Stimulated activated CD4-positive, alpha-beta T cell treated with anti-CD3 and anti-CD28 coated beads, TNF-alpha, amount 100 ng/mL, for 4 hours (primary cell): ENCODE measurements at places on chromosomes 6 and 20.

DNA sequence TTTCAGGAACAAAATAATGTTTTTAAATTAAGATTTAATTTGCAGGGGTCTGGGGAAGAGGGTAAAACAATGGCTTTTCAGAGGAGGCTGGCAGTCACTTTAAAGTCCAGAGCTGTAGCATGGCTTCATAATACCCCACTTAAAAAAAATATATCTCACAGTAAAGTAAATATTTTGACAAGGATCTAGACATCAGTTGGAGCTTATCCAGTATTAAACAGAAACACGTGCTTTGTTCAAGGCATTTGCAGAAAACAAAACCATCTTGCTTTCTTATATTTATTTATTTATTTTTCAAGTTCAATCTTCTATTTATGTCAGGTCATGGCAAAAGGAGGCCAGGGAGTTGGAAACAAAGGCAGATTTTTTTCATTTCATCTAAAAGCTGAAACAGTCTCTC, 53.3 kb upstream of the PRL start:
- no peak for DNase-seq

- no peak for DNase-seq
These were observed 19.5 kb downstream of the KIF13A start for GRCh38 chr6:17967668-17968518.

- DNase-seq, result no peak
These were observed 3.5 kb downstream of the CST7 start for GRCh38 chr20:24952376-24953208.

GRCh38 chr6:31351401-31352309, 5.3 kb downstream of the HLA-B start:
- DNase-seq, result no peak

DNA sequence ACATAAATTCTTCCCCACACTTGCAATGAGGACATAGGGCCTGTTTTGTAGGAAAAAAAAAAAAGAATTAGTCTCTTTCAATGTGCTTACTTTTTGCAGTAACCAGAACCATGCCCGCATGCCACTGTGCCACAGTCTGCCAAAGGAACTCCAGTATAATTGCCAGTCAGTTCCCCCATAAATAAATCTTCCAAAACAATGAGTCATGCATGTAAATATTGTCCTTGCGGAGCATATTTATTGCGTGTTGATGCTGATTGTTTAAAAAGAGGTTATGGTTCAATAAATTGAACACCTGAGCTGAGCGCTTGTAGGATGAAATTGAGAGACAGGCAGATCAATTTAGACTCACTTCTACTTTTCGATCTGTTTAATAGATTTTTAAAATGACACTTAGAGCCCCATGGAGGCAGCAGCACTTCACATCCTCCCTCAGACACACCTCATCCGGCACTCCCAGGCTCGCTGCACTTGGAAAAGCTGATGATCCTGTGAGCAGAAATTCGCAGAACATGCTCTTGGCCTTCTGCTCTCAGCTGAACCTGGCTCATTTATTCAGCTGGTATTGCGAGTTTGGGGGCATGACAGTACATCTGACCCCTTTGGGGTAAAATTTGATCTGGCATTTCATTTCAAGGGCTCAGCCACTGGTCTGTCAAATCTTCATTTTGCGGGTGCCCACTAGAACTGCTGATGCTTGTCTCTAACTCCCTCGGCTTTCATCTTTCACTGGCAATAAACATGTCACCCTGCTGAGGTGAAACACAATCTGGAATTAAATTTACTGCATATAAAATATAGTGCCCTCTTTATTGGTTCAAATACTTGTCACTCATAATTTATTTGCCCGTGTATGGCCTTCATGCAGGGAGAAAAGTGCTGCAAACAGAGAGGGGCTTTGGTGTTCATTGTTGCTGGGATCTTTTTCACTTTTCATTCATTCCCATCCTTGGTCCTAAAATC, 371.1 kb upstream of the POU3F2 start:
- DNase-seq, result no peak

DNA sequence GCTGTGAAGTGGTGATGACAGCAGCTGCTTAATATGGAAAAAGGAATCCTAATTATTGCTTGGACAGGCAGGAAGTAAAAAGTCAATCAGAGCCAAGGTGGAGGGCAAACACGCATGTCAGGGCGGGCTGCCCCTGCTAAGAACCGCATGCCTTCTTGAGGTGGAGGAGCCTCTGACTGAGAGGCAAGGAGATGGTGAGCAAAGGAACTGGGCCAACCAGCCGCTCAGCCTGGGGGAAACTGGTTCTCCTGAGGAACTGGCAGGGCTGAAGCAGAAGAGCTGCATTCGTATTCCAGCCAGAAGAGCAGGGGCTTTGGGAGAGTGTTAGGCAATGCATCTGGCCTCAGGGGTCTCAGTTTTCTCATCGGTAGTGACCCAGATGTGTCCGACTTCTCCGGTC, 13.1 kb upstream of the MLN start:
- no peak for DNase-seq

DNA sequence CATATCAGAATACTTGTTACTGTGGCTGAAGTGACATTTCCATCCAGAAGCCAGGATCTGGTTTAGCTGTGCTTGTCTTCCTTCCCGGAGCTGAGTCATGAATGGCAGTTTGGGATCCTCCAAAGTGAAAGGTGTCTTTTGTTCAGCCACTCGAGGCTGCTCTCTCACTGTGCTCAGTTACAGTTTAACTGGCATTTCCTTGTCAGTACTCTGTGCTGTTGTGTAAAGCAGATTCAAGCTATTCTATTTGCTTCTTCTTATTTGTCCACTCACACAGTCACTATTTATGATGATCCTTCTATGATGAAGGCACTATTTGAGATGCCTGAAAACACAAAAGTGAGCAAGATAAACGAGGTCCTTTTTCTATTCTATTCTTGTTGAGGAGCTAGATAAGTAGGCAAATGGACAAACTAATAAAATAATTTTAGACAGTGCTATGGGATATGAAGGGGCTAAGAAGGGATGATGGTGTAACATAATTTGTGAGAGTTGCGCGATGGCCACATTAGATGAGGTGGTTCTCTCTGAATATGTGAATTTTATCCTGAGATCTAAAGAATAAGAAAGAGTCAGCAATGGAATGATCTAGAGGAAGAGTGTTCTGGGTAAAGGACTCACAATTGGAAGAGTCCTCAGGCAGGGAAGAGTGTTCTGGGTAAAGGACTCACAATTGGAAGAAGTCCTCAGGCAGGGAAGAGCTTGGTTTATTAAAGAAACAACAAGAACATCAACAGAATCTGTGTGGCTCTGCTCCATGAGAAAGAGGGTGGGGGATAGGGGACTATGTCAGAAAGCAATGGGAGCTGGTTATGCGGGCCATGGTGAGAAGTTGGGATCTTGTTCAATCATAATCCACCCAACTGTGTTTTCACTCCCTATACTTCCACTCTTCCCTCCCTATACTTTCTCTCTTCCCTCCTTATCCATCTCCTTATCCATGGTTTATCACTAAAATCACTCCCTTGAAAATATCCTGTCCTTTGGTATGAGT, 40.1 kb downstream of the CYP24A1 start:
- DNase-seq, result no peak

DNA sequence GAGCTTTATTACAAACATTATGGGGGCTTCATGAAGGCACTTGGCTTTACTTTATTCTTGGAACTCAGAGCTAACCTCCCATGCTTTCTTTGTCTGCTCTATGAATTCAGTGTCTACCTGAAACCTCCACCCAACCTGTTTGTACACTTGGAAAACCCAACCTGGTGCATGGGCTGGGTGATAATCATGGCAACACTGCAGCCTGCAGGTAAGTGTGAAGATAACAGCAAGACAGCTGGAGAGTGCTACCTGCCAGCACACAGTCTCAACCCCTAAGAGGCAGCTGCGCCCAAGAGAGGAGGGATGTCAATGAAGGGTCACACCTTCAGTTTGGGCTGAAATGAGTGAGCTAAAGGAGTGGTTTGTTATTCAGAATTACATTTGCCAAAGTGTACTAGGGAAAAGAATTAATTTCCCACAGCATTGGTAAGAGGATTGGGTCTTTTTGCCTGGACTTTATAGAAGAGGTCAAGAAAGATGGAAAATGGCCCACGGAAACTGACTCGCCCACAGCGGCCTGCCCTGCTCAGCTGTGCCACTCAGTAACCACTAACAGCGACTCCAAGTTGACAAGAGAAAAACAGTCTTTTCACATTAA, 24.4 kb downstream of the FOXQ1 start:
- DNase-seq, result no peak

DNA sequence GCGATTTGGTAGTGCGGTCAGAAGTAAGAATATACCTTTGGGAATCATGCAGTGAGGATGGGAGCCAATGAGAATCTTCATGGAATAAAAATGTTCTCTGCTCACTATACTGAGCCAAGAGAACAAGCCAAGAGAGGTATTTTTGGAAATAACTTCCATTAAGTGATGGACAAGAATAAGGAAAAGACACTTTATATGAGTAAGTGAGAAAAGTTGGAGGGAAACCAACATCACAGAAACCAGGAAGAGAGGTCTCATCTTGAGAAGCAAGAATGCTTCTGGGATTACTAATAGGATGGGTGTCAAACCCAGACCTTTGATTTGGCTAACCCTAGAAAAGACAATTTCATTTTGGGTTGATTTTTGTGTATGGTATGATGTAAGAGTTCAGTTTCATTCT, 181.2 kb upstream of the JAG1 start:
- no peak for DNase-seq

DNA sequence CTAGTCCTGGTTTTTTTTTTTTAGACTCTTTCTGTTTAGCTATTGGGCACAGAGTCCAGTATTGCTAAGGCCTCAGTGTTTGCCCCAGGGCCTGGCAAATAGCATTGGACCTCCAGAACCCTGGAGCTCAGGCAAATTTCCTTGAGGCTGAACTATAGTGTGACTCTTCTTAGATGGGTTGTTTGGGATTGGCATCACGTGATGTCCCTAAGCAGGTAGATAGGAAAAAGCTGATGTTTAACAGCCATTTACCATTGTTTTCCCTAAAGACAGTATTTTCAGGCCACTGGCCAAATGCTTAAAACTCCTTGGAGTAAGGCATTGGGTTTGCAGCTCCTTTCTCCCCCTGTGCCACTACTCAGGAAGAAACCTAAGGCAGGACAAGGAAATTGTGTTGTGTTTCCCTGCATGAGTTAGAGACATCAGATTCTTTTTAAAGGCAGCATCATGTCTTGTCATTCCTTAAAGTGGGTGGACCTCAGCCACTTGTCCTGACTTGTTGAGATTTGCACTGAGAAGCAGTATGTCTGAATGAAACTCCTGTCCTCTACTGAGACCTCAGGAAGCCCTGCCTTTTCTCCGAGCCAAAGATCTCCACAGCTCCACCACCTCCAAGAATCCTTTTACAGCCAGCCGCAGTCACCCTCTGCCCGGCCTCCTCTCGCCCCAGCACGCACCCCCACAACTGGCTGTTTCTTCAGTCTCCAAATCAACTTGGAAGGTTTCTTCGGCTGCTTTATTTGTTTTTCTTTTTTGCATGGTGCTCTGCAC, 46.2 kb upstream of the RNF144B start:
- no peak for DNase-seq

DNA sequence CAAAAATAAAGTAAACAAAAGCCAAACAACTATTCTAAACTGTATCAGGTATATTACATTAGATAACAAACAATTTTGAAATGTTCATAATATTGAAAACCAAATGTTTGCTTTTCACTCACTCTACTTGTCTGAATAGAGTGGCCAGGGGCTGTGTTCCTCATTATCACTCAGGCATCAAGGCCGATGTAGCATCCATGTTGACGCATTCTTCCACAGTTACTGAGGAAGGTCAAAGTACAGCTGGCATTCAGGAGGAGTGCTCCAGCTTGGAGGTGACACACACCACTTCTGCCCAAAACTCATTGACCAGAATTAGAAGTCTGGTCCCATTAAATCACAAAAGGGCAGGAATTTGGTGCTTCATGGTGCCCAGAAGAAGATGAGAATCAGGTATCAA, 137.6 kb upstream of the MANEA start:
- DNase-seq, result no peak

- no peak for DNase-seq
These were observed 21.7 kb upstream of the MYT1 start for GRCh38 chr20:64142590-64142989.

DNA sequence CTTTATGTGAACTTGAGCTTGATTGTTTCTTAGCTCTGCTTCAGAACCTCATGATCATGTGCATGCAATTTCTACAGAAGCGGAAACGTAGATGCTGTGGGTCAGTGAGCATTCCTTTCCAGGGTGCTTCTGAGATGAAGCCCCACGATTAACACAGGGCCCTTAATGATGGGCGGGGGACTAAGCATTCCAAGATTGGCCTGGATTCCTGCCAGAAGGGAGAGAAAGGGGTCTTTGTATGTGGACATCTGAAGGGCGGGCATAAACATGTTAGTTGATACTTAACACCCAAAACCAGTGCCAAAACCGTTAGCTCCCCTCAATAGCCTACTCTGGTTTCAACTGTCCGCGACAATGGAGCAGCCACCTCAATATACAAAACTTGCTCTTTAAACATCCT, 46.9 kb upstream of the POU3F2 start:
- no peak for DNase-seq

GRCh38 chr6:53659458-53659857, 6.1 kb downstream of the KLHL31 start:
- no peak for DNase-seq

- no peak for DNase-seq
These were observed 168.2 kb downstream of the THBS2 start for GRCh38 chr6:169085466-169085865.

GRCh38 chr20:39961637-39962244, 727.3 kb downstream of the MAFB start:
- no peak for DNase-seq

GRCh38 chr6:110357298-110357663, 868 bp downstream of the METTL24 start:
- DNase-seq, result no peak

- no peak for DNase-seq
These were observed 13.0 kb upstream of the PFDN4 start for GRCh38 chr20:54194724-54195438.
